ENCODE measurements at places on chromosomes 11 and 22.
A peak's percentile ranks its signal among the peaks of the same experiment; 100 is the strongest.

GRCh38 chr11:12264361-12264760, 113.0 kb upstream of the PARVA start:
- DNase-seq = no peak

DNA sequence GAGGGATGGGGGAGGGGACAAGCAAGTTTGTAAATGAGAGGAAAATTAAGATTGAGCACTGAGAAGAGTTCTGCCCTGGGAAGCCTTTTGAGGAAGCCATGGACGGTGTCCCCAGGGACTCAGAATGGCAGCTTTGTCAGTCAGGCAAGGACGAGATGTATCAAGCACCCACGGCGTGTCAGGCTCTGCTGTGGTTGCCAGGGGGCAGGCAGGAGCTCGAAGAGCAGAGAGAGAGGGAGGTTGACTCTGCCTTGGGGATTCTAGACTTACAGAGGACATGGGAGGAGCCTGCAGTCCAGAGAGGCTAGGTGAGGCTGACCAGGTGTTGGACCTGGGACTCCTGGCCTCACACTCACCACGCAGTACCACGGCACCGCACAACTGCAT, 29.1 kb upstream of the SYT7 start:
- peak; percentile 89 for DNase-seq

DNA sequence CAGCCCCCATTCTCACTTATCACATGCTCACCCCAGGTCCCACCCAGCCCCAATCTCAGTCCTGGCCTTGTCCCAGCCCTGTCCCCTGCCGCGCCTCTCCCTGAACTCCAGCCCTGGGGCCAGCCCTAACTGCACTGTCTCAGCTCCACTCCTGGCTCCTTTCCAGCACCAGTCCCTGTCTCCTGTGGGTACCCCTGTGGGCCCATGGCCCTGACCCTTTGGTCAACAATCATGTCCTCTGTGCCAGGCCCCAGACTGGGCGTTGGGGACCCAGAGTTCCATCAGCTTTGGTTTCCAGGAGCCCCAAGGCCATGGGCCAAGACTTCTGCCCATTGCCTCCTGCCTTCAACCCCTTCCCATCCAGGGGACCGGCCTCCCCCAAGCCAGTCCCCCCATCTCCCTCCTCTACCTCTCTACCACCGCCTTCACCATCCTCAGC, 757 bp downstream of the SPI1 start:
- no peak for DNase-seq

GRCh38 chr22:45648301-45649117, 23.1 kb upstream of the ATXN10 start:
- DNase-seq = no peak

- no peak for DNase-seq
Observed at GRCh38 chr22:27504360-27505253, 296.9 kb downstream of the MN1 start.

DNA sequence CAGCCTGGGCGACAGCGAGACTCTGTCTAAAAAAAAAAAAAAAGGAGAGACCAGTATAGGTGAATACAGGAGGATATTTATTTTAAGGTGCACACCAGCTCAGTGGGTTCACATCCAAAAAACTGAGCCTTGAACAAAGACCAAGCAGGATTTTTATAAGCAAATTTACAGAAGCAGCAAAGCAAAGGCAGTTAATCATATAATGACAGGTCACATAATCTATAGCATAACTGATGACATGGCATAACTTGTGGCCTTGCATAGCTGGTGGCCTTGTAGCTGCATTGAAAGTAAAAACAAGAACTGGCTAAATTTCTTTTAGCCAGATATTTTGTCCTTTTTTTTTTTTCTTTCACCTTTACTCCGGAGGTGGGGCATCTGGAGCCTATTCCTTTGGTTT, 2.7 kb upstream of the PLAAT3 start:
- DNase-seq = no peak

DNA sequence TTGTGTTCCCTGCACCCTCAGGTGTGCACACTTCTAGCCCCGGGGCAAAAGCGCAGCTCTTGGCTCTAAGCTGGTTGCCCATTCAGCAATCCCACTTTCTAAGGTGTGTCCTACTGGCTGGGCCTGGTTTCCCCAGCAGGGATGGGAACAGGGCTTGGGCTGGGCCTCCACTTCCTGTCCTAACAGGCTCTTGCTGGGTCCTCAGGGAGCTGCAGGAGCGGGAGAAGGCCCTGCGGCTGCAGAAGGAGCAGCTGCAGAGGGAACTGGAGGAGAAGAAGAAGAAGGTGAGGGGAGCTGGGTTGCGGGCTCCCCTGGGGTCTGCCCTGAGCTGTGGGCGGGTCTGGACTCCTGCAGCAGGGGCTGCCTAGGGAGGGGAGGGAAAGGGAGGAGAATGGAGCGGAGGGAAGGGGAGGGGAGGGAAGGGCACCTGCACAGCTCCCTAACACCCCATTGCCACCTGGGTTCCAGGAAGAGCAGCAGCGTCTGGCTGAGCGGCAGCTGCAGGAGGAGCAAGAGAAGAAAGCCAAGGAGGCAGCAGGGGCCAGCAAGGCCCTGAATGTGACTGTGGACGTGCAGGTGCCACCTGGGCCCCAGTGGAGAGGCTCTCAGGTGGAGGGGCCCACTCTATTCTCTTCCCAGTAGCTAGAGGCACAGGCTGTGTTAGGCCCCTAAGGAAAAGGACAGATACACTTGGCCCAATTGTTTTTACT, 24.6 kb downstream of the INCENP start:
- no peak for DNase-seq
